ENCODE measurements at places on chromosomes 4 and X.

- H3K4me3 ChIP-seq = no peak overlapping the region
- H3K36me3 ChIP-seq = no peaks in the 10 kb centered on the region
- H3K4me1 ChIP-seq = no peaks in the 10 kb centered on the region
- H3K27me3 ChIP-seq = no peaks in the 10 kb centered on the region
- H3K27ac ChIP-seq = no peak overlapping the region
Observed at GRCh38 chrX:136055651-136056221, 70.5 kb downstream of the SLC9A6 start.

GRCh38 chr4:76622126-76622525 lies 187.1 kb downstream of the SHROOM3 start:
- no peaks in the 10 kb centered on the region for H3K27me3 ChIP-seq
- no peaks in the 10 kb centered on the region for H3K36me3 ChIP-seq
- DNase-seq = no peak
- H3K4me3 ChIP-seq = no peak overlapping the region
- H3K27ac ChIP-seq = no peak overlapping the region
- H3K4me1 ChIP-seq = no peaks in the 10 kb centered on the region

DNA sequence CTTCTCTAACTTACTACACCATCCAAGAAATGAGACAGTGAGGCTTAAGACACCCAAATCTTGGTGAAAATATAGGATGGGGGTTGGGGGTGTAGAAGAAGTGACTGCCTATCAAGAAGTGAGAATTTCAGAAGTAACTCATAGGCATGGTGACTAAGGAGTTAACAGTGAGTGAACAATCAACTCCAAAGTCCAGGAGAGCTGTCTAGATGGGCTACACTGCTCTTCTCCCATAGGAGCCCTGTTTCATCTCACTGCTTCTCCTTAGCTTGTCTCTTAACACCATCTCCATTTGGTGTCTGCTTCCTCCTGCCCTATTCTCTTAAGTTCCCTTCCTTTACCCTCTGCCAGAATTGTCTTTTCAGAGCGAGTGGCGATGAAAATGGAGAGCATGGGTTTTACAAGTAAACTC lies 22.7 kb downstream of the FABP2 start:
- H3K36me3 ChIP-seq = peaks cover 2% of the 10 kb centered on the region
- H3K27ac ChIP-seq = peak overlapping the region; percentile 94
- H3K27me3 ChIP-seq = no peaks in the 10 kb centered on the region
- peaks cover 10% of the 10 kb centered on the region for H3K4me1 ChIP-seq
- H3K4me3 ChIP-seq = peak overlapping the region; percentile 97

DNA sequence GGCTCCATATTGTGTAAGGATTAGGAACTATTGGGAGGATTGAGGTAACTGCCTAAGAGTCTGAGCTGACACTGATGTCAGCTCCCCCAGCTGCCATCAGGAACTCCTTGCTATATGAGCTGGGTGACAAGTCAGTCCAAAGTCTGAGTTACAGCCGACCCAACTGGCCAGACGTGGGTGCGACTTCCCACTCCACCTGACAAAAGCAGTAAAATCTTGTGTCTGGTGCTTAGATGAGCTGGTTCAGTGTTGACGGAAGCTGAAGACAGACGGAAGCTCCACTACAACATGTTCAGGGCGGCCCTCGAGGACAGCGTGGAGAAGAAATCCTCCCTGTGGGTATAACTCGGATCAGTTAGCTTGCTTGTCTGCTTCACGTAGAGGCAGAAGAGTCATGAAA lies 22.8 kb upstream of the NAT8L start:
- H3K4me3 ChIP-seq = no peak overlapping the region
- no peaks in the 10 kb centered on the region for H3K4me1 ChIP-seq
- H3K27ac ChIP-seq = no peak overlapping the region
- no peaks in the 10 kb centered on the region for H3K36me3 ChIP-seq

GRCh38 chr4:61427818-61428495 lies 227.8 kb downstream of the ADGRL3 start:
- no peak overlapping the region for H3K4me3 ChIP-seq
- DNase-seq = no peak
- H3K27me3 ChIP-seq = no peaks in the 10 kb centered on the region
- H3K27ac ChIP-seq = no peak overlapping the region

DNA sequence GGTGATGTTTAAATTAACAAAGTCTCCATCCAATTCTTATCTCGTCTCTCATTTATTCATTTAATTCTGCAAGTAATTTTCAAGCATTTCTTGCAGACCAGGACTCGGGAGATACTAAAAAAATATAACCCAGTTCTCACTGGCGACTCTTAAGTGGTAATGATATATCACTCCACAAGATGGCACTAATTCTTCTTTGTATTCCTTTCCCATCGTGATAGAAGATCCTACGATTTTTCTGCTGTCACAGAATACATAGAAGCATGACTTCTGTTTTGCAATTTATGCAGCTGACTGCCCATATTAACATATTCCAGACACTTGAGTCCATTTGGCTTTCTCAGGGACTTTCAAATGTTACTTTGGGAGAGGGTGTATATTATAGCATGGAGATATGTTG lies 64.0 kb upstream of the FGF13 start:
- H3K4me1 ChIP-seq = no peaks in the 10 kb centered on the region
- H3K27ac ChIP-seq = no peak overlapping the region
- no peaks in the 10 kb centered on the region for H3K27me3 ChIP-seq
- no peaks in the 10 kb centered on the region for H3K36me3 ChIP-seq
- H3K4me3 ChIP-seq = no peak overlapping the region
- DNase-seq = no peak

DNA sequence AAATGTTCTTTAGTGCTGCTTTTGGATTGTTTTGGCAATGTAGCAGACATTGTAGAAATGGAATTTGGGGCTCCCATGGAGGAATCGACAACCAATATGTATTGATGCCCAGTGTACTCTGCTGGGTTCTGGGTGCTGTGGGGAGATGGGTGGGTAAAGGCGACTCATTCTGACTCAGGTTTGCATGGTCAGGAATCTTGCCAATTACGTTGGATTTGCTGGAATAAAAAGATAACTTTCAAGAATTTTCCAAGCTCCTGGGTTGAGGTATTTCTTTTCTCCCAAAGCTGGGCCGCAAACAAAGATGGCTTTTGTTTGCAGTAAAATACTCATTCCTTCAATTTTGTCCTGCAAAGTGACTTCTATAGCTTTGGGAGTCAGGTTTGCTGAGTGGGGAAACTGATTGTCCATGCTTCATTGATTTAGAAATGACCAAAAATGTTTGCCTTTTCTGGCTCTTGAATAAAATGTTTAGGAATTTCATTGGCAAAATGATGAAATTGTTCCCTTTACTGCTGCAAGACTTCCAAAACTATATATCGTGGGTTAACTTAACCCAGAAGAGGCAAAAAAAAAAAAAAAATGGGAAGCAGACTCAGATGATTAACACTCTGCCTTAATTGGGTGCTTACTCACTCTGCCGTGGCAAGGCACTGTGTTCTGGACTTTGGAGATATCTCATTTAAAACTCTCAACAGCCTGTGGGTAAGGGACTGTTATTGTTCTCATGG lies 57.0 kb downstream of the RTL9 start:
- no peaks in the 10 kb centered on the region for H3K4me1 ChIP-seq
- no peak for DNase-seq
- H3K36me3 ChIP-seq = no peaks in the 10 kb centered on the region
- no peaks in the 10 kb centered on the region for H3K27me3 ChIP-seq
- no peak overlapping the region for H3K4me3 ChIP-seq
- no peak overlapping the region for H3K27ac ChIP-seq

GRCh38 chr4:153464068-153464467 lies 2.1 kb upstream of the TMEM131L start:
- no peak overlapping the region for H3K4me3 ChIP-seq
- H3K27ac ChIP-seq = no peak overlapping the region
- peaks cover 18% of the 10 kb centered on the region for H3K4me1 ChIP-seq
- H3K27me3 ChIP-seq = no peaks in the 10 kb centered on the region
- H3K36me3 ChIP-seq = peaks cover 2% of the 10 kb centered on the region

DNA sequence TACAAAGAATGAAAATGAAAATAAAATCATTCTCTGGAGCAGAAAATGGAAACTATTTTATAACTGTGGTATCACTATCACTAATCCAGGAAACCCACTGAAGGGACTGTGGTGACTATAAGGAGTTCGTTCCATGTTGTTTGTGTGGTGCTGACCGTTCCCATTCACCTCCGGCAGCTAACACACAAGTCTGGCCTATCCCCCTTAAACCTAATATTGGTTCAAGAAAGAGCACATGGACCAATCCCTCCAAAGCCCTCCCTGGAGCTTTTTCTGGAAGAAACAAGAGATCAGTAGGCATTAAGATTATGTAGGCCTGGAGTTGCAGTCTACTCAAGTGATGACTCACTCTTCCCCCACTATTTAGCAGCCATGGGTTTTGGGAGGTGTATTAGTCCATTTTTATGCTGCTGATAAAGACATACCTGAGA lies 25.9 kb upstream of the FAM241A start:
- no peaks in the 10 kb centered on the region for H3K36me3 ChIP-seq
- no peak for DNase-seq
- no peaks in the 10 kb centered on the region for H3K27me3 ChIP-seq
- H3K4me1 ChIP-seq = no peaks in the 10 kb centered on the region

- no peaks in the 10 kb centered on the region for H3K4me1 ChIP-seq
- peaks cover 20% of the 10 kb centered on the region for H3K36me3 ChIP-seq
- no peaks in the 10 kb centered on the region for H3K27me3 ChIP-seq
Observed at GRCh38 chr4:56995525-56995924, 16.8 kb downstream of the POLR2B start.

- peaks cover 2% of the 10 kb centered on the region for H3K4me1 ChIP-seq
- no peak overlapping the region for H3K4me3 ChIP-seq
- H3K36me3 ChIP-seq = no peaks in the 10 kb centered on the region
- no peak overlapping the region for H3K27ac ChIP-seq
- H3K27me3 ChIP-seq = no peaks in the 10 kb centered on the region
Observed at GRCh38 chr4:2869659-2870058, 26.0 kb downstream of the ADD1 start.

DNA sequence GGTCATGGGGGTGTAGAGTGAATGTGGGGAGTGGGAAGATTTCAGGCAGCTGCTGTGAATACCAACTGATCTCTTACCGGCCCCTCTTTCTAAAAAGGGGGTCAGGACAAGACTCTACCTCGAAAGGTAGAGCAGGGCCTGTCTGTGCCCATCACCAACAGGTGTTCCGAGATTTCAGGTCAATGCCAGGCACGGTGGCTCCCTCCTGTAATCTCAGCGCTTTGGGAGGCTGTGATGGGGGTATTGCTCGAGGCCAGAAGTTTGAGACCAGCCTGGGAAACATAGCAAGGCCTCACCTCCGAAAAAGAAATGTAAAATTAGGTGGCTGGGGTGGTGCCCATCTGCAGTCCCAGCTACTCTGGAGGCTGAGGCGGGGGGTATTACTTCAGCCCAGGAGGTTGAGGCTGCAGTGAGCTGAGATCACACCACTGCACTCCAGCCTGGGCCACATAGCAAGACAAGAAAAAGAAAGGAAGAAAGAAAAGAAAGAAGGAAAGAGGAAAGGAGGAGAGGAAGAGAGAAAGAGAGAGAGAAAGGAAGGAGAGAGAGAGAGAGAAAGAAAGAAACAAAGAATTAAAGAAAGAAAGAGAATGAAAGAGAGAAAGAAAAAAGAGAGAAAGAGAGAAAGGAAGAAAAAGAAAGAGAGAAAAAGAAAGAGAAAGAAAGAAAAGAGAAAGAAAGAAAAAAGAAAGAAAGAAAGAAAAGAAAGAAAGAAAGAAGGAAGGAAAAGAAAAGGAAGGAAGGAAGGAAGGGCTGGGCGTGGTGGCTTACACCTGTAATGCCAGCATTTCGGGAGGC lies 50.1 kb downstream of the CRLF2 start:
- H3K27me3 ChIP-seq = no peaks in the 10 kb centered on the region
- no peaks in the 10 kb centered on the region for H3K4me1 ChIP-seq
- no peaks in the 10 kb centered on the region for H3K36me3 ChIP-seq
- H3K4me3 ChIP-seq = no peak overlapping the region

- H3K36me3 ChIP-seq = no peaks in the 10 kb centered on the region
- H3K27me3 ChIP-seq = no peaks in the 10 kb centered on the region
- H3K4me1 ChIP-seq = no peaks in the 10 kb centered on the region
- DNase-seq = no peak
- no peak overlapping the region for H3K4me3 ChIP-seq
Observed at GRCh38 chrX:14015941-14016340, 13.8 kb downstream of the GEMIN8 start.

GRCh38 chr4:137389911-137390520 lies 142.3 kb downstream of the PCDH18 start:
- H3K4me3 ChIP-seq = no peak overlapping the region
- no peaks in the 10 kb centered on the region for H3K27me3 ChIP-seq
- no peaks in the 10 kb centered on the region for H3K36me3 ChIP-seq
- no peak for DNase-seq

DNA sequence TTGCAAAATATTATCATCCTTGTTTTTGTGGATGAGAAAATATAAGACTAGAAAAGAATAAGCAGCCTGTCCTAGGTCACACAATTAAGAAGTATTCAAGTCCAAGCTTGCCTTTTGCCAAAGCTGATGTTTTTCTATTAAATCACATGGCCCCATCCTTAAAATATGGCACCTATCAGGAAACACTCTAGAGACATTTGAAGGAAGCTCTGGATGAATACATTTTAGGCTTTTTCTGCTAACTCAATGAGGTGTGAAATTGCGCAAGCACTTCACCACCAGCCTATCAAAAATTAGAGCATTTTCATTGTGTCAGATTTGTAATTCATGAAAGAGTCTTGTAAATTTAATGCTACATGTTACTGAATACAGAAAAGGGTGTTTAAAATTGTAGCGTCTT lies 251.1 kb upstream of the MAD2L1 start:
- H3K4me3 ChIP-seq = no peak overlapping the region
- no peak overlapping the region for H3K27ac ChIP-seq

DNA sequence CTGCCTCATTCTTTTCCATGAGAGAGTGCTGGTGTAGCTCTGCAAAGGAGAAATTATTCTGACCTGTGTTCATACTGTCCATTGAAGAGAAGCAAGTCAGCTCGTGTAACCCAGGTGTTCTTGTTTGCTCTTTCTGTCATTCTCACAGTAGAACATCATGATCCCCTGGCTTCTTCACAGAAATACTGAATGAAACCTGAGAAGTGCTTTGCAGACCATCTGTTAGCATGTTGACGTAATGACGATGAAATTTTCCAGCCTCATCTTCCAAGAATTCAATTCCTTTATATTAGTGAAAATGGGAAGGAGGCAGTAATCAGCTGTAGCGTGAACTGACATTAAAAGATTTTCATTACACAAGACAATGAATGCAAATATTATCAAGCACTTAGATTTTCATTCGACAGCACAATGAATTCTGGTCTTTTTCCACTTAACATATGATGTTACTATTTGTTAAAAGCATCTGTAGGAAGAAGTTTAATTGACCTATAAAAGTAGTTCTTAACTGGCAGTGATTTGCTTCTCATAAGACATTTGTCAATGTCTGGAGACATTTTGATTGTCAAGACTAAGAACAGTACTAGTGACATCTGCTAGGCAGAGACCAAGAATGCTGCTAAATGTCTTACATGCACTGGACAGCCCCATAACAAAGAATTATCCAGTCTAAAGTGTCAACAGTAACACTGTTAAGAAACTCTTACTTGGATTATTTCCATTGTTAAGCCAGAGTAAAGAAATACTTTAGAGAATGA lies 246.3 kb downstream of the BANK1 start:
- no peak for DNase-seq
- H3K27me3 ChIP-seq = no peaks in the 10 kb centered on the region
- H3K4me1 ChIP-seq = no peaks in the 10 kb centered on the region
- no peaks in the 10 kb centered on the region for H3K36me3 ChIP-seq
- no peak overlapping the region for H3K27ac ChIP-seq

- H3K27ac ChIP-seq = no peak overlapping the region
- DNase-seq = no peak
- H3K36me3 ChIP-seq = no peaks in the 10 kb centered on the region
- H3K27me3 ChIP-seq = no peaks in the 10 kb centered on the region
- H3K4me1 ChIP-seq = no peaks in the 10 kb centered on the region
- no peak overlapping the region for H3K4me3 ChIP-seq
Observed at GRCh38 chr4:37765741-37766140, 60.7 kb upstream of the PGM2 start.

Data from Panc1 (cell line).